ENCODE measurements at places on chromosomes 5 and 9.

DNA sequence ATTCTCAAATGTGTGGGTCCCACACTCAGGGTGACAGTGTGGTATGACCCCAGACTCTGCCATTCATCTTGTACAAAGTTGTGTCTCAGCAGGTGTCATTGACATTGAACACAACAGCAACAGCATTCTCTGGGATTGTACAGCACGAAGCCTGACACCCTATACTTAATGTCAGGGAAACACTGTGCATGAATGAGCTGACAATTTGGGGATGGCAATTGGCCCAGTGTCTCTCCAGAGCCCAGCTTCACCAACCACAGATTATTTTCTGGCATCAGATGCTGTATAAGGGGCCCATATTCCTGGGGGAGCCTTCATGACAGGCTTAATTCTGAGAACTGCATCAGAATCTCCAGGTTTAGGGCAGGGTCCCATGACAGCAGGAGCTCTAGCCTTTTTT lies 143.2 kb downstream of the GCNT1 start:
- no peak for DNase-seq

DNA sequence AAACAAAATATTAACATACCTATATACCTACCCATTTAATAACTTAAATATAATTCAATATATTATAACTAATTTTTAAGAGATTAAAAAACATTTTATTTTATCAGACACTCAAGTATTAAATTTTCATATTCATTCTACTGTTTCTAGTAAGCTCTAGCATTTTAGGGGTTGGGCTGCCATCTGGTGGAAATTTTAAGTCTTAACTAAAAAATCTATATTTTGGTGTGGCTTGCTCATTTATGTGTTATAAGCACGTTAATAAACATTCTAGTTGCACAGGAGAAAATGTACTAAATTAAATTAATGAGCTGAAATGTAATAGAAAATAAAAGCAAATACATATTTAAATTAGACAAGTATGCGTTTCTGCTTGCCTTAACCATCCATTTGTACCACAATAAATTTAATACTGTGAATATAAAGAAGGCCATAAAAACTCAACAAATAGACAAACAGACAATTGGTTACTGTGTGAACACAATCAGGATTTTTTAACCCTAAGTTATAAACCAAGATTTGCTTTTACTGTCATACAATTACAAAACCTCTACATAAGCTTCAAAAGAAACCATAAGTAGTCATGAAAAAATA lies 1728.3 kb upstream of the CDH9 start:
- peak; percentile 75 for DNase-seq

GRCh38 chr9:87854580-87854955 lies 28.1 kb upstream of the SPATA31E1 start:
- no peak for DNase-seq

- DNase-seq = no peak
These were observed 450.4 kb upstream of the CHD1 start for GRCh38 chr5:99379187-99379586.

DNA sequence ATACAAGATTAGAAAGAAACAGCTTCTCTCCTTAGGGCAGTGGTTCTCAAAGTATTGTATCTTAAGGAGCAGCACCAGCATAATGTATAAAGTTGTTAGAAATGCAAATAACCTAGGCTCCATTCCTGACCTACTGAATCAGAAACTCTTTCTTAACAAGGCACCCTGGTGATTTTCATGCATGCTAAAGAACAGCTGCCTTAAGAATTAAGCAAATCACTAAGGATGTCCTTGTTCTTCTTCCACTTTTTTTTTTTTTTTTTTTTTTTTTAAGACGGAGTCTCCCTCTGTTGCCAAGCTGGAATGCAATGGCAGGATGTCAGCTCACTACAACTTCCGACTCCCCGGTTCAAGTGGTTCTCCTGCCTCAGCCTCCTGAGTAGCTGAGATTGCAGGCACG lies 1095.2 kb upstream of the EDIL3 start:
- DNase-seq = no peak

- no peak for DNase-seq
These were observed 54.3 kb downstream of the TRIP13 start for GRCh38 chr5:946720-947625.

DNA sequence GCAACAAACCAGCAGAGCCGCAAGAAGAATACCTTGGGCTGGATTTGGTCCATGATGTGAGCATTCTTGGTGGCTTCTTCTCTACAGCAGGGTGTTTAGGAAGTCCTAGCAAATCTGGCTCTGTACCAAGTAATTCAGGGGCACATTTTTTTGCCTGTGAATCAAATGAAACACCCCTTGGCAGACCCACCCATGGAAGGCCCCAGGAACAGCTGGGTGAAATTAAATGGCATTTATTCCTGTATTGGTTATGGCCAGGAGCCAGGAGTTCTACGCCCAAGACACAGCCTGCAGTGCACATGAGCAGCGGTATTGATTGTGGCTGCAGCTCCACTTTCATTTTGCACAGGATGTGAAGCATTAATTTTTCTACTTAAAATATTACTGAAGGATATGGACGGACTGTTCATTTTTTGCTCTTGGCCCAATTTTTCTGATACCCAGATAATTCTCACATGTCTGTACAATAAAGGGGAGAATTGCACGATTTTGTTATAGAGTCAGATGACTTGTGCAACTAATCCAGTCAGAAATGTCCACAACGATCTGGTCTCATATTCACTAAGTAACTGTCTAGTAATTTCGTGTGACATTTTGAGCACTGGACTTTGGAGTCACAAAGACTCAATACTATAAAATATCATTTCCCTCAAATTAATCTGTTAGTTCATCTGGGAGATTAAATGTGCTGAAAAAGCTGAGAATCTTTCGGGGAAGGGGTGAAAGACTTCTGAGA lies 120.7 kb upstream of the APC start:
- DNase-seq = peak; percentile 33

DNA sequence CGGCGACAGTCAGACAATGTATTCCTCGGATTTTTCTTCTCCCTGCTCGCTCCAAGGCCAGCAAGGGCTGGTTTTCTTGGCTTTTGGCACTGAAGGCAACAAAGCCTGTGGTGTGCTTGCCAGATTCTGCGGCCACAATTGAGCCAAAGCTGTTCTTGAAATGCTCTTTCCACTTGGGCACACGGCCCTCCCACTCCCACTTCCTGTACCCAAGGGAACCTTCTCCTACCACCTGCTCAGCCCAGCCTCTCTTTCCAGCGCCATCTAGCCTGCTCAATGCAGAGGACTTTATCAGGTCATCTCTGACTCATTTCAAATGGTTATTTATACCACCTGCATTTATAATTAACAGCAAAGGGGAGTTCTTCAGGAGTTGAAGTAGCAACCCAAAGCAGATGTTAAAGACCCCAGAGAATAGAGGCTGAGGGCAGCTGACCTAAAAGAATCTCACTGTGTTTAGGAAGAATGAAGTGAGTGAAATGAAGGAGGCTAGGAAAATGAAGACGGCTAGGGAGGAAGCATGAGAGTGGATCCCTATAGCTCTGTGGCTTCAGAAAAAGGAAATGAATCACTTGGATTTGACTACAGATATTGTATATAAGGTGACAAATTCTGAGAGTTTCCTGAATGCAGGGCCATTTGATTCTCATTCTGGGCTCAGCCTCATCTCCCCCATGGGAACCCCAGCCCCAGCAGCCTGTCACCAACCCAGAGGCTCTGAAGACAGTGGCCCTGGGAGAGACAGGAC lies 439.0 kb downstream of the ENC1 start:
- no peak for DNase-seq

GRCh38 chr5:83750749-83751148 lies 30.1 kb upstream of the HAPLN1 start:
- DNase-seq = peak; percentile 58

- DNase-seq = peak; percentile 94
These were observed 19.8 kb downstream of the MLANA start for GRCh38 chr9:5910413-5911057.

- no peak for DNase-seq
These were observed 181.6 kb upstream of the TLE4 start for GRCh38 chr9:79390077-79390698.

- DNase-seq = no peak
These were observed 83.0 kb upstream of the JAK2 start for GRCh38 chr9:4902135-4902475.

DNA sequence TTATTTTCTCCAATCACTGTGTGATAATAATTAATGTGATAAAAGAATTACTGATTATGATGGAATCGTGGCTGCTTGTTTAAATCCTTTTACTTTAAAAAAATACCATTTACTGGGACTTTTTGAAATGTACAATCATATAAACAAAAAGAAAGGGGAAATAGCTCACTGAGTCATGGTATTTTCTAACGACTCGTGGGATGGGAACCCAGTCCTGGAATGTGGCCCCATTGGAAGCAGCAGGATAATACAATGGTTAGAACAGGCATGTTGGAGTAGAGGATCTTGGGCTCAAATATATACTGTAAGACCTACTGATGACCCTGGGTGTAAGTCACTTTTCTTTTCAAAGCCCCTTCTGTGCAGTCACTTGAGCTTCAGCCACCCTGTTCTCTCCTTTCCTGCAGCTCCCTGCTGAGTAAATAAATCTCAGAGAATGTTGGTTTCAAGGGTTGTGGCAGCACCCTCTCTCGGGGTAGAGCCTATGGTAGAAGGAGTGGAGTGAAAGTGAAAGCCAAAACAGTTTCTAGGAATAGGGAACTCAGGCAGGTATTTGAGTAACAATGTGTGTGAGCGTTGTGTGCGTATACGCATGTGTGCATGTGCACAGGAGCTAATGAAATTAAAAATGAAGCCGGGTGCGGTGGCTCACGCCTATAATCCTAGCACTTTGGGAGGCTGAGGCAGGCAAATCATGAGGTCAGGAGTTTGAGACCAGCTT lies 40.8 kb upstream of the LARP1 start:
- peak; percentile 93 for DNase-seq

DNA sequence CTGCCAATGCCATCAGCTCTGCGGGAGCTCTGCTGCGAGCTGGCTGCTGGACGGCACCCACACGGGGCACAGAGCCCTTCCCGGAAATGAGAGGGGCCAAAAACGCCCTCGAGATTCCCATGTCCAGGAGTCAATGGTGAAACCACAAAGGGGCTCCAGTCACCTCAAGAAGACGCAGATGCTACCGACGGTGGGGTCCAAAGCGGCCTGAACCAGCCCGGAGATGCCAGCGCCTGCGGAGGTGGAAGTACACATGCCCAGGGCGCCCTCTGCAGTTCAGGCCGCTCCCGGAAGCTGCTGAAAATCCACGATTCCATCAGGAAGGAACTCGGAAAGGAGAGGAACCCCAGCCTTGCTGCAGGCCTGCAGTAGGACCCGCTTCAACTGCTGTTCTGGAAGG lies 82.4 kb upstream of the SELENOP start:
- DNase-seq = no peak

- DNase-seq = no peak
These were observed 407.4 kb downstream of the BRINP1 start for GRCh38 chr9:118961857-118962256.

- no peak for DNase-seq
These were observed at the start of gene SVEP1 for GRCh38 chr9:110579034-110579861. Gene SVEP1 (minus strand): TSS chr9:110579741. CDS start chr9:110579543, 198 bp downstream.

DNA sequence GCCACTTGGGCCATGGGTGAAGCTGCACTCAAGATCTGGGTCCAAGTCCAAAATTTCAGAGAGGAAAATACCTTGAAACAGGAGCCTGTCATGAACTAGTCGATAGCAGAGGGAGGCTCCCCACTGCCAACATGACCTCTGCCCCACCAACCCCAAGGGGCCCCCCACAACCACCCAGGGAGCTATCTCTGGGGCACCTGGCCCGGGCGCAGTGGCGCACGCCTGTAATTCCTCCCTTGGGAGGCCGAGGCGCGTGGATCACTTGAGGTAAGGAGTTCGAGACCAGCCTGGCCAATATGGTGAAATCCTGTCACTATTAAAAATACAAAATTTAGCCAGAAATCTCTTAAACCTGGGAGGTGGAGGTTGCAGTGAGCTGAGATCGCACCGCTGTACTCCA lies 20.1 kb upstream of the HMCN2 start:
- no peak for DNase-seq

DNA sequence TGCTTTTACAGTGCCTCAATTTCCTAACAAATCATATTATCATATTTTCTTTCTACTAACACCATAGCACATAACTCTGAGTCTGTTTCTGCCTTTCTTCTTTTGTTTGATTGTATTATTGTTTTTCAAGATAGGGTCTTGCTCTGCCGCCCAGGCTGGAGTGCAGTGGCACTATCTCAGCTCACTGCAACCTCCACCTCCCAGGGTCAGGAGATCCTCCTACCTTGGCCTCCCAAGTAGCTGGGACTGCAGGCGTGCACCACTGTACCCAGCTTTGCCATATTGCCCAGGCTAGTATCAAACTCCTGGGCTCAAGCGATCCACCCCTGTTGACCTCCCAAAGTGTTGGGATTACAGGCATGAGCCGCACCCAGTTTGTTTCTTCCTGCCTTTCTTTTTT lies 18.7 kb downstream of the PAIP2 start:
- DNase-seq = no peak

GRCh38 chr5:40736103-40736875 lies 19.5 kb downstream of the TTC33 start:
- DNase-seq = peak; percentile 78

GRCh38 chr9:137312852-137313325 lies 10.8 kb upstream of the NRARP start:
- no peak for DNase-seq

GRCh38 chr9:100346836-100347235 lies 5.9 kb downstream of the TEX10 start:
- no peak for DNase-seq

DNA sequence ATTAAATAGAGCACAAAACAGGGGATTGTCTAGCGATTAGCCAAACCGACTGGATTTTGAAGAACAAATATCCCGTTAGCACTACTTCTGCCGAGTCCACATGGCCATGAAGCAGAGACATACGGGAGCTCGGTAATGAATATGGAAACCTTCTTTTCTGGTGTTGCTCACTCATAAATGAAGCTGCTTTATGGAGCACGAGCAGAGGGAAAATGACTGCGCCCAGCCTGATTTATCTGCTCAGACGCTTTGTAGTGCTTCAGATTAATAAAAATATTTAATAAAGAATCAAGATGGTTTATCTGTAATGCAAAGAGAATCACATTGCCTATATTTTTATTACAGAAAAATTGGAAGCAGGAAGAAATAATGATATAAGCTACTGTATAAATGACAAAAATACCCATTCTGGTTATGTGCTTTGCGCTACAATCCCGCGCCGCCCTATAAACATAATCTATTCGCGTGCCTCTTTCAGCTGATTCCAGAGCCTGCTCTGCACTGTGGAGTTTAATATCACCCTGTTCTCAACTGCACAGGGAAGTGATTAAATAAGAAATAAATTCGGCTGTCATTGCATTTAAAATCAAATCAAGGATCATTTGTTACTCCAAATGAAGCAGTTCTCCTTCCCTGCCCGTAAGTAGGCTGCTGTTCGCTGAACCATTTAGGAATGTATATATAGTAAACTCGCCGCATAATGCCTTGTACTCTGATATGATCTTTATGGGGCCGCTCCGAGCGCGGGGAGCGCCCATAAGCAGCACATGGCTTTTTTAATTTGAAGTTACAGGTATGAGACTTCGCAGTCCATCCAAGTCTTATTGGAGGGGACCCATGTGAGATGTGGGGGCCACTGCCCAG lies 22.3 kb upstream of the UBAC1 start:
- DNase-seq = no peak

GRCh38 chr5:12095808-12096281 lies 191.6 kb upstream of the CTNND2 start:
- no peak for DNase-seq

- DNase-seq = no peak
These were observed 111.7 kb upstream of the BOD1 start for GRCh38 chr5:173727839-173728778.

GRCh38 chr9:37210737-37211523 lies 90.6 kb downstream of the ZCCHC7 start:
- peak; percentile 45 for DNase-seq

GRCh38 chr5:40627706-40628105 lies 52.0 kb upstream of the PTGER4 start:
- peak; percentile 57 for DNase-seq

- DNase-seq = no peak
These were observed 141.7 kb downstream of the AUH start for GRCh38 chr9:91220021-91220420.
